ENCODE measurements at places on chromosomes 13 and 19. TPM values are rescaled to one million over a fixed set of nuclear protein-coding genes. Genes with fewer than 3 reads are reported as not detected.

CBY2 gene
- total RNA-seq: 0.07 TPM

PSG2 gene
- not detected for total RNA-seq

N4BP2L2 gene
- total RNA-seq: 76.9 TPM

COX7A1 gene
- total RNA-seq: not detected

ATP7B gene
- total RNA-seq: 8.0 TPM

SMIM44 gene
- total RNA-seq: not detected

KLK3 gene
- total RNA-seq: not detected

PEG3 gene
- 0.34 TPM for total RNA-seq

CDX2 gene
- not detected for total RNA-seq

FUT2 gene
- 46.3 TPM for total RNA-seq

CGB7 gene
- total RNA-seq: 1.4 TPM

PHLDB3 gene
- total RNA-seq: 20.8 TPM

TTC9B gene
- under 0.01 TPM for total RNA-seq

NLRP4 gene
- total RNA-seq: not detected

VSIG10L gene
- total RNA-seq: 1.6 TPM

CPAMD8 gene
- 0.34 TPM for total RNA-seq

ZNF563 gene
- 3.8 TPM for total RNA-seq

NLRP9 gene
- not detected for total RNA-seq

LIM2 gene
- total RNA-seq: not detected

FUT1 gene
- 30.4 TPM for total RNA-seq

ZNF626 gene
- total RNA-seq: 17.1 TPM
